ENCODE measurements at places on chromosomes 11 and 22.

DNA sequence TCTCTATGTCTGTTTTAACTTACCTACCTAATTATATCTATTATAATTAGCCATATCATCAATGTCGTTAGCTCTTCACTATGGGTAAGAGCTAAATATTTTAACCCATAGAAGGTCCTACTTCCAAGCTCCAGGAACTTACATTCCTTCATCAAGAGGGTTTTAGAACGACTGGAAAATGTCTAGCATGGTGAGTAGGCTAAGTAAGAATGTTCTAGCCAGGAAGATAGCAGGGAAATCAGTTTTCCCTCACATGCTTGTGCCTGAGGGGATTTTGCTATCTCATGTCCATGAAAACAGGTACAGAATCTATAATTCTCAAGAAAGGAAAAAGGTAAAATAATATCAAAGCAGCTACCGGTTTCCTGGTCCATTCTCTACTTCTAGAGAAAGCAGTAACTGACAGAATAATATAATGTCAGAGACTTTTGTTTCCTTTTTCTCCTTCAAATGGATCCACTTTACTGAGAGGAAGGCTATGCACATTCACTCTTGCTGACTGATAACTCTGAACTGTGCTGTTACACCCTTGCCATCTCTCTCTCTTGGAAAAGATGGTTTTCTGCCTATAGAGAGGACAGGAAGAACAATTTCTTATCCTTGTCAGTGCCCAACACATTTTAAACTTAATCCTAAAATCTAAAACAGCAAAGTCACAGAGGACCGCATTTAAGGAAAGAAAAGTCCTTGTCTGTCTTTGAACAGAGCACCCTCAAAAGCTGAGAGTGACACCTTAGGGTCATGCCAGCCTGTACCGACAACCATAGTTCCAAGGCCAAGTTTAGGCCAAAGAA lies 67.0 kb downstream of the MAML2 start:
- no peak for DNase-seq

DNA sequence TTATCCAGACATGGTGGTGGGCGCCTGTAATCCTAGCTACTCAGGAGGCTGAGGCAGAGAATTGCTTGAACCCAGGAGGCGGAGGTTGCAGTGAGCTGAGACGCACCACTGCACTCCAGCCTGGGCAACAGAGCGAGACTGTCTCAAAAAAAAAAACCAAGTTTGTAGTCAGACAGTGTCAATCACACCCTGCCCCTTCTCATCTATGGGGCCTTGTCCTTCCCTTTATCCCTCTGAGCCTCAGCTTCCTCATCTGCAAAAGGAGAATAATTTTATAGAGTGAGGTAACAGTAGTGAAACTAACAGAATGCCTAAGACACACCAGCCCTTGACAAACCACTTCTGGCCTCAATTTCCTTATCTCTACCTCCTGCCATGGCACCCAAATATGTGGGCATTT lies 10.7 kb downstream of the BCL9L start:
- DNase-seq: no peak

- DNase-seq: no peak
These were observed 13.6 kb upstream of the EED start for GRCh38 chr11:86230921-86231434.

- no peak for DNase-seq
These were observed 392.1 kb downstream of the NTM start for GRCh38 chr11:131762346-131763110.

GRCh38 chr11:92342034-92342720 lies 117.6 kb downstream of the FAT3 start:
- no peak for DNase-seq

GRCh38 chr11:2194877-2195755 lies 23.5 kb upstream of the TH start:
- DNase-seq: peak; percentile 66

GRCh38 chr11:73218106-73218829 lies at the start of gene P2RY2:
Gene P2RY2 (plus strand): TSS chr11:73218281. CDS start chr11:73234160, 15,879 bp downstream.
- peak; percentile 58 for DNase-seq

GRCh38 chr11:111557425-111558111 lies 17.0 kb downstream of the LAYN start:
- DNase-seq: no peak

DNA sequence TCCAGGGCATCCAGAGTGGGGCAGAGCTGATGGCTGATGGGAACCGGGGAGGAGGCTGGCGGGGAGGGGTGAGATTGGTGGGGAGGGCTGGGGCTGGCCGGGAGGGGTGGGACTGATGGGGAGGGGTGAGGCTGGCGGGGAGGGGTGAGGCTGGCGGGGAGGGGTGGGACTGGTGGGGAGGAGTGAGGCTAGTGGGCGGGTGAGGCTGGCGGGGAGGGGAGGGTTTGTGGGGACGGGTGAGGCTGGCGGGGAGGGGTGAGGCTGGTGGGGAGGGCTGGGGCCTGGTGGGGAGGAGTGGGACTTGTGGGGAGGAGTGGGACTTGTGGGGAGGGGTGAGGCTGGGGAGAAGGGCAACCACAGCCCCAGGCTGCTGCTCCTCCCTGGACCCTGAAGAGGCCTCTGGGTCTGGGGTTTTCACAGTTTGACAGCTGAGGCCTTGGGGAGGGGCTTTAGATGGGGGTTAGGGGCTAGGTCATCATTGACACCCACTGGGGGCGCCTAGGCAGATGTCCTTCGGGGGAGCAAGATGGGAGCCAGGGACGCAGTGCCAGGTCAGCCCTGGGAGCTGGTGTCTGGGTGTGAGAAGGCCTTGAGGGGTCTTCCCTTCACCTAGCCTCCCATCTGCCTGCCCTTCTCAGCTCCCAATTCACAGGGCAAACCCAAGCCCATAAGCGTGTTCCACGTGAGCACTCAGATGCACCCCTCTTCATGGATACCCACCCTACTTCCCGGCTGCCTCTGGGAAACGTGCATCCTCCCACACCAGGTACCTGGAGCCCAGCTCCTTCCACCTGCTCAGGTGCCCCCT lies 26.7 kb downstream of the PARVG start:
- no peak for DNase-seq
